GM20000 (cell line): ENCODE measurements at places on chromosomes 12 and 14.

DNA sequence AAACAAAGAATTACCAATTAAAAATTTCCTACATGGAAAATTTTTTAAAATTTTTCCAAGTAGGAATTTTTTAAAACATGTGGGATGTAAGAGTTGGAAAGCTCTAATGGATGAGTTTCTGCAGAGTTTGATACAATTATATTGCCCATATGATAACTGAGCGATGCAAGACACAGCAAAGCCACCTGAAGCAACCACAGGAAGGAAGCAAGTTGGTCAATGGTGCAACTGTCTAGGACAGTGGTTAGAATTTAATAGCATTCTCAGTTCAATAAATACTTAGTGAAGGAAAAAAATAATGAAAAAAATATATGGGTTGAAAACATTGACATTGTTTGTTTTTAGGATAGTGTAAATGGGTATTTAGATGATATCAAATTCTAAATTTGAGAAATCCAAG lies 178.6 kb upstream of the GARIN2 start:
- no peak for DNase-seq

DNA sequence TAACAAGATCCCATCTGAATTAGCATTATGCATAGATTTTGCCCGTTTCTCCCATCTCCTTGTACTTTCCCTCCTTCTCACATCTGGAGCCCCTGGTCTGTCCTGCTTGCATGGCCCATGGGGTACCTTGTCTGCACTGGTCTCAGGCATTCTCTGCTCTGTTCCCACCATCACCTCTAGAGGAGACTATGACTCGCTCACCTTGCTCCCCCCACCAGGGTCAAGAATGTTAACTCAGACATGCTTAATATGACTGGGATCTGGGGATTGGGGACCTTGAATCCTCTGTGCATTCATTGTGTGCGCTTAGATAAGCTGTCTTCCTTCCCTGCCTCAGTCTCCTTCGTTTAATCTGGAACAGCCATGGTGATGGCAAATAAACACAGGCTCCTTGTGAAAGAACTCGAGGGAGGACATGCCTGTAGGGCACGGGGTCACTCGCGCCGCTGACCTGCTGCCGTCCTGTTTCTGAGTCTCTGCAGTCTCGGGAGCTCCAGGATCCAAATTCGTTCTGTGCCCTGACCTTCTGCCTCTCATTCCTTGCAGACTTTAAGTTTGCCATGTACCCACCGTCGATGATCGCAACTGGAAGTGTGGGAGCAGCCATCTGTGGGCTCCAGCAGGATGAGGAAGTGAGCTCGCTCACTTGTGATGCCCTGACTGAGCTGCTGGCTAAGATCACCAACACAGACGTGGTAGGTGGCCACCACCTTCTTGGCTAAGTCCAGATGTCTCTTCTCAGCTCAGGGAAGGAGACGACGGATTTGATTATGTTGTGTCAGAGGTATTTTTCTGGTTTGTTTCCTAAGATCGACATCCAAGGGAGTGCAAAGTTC lies 15.0 kb downstream of the CCND2 start:
- no peak for DNase-seq

DNA sequence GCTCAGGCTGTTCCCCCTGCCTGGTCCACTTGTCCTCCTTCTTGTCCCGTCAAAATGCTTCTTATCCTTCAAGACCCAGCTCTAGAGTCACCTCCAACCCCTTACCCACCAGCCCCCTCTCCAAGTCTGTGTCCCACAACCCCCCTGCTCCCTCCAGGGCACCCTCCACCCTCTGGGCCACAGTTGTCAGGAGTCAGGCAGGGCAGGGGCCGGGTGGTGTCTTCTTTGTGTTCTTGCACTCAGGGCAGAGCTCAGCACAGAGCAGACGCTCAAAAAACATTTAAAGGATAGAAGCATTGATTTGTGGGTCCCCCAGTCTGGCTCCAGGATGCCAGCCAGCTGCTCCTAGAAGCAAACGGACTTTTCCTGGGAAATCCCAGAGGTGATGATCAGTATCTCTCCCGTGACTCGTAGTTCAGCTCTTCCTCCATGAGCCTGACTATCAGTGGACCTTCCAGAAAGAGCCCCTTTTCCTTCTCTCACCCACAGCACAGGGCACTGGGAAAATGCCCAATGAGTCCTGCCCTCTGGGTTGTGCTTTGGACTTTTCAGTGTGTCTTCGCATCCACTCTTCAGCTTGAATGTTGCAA lies 17.2 kb upstream of the BDKRB1 start:
- DNase-seq: no peak

DNA sequence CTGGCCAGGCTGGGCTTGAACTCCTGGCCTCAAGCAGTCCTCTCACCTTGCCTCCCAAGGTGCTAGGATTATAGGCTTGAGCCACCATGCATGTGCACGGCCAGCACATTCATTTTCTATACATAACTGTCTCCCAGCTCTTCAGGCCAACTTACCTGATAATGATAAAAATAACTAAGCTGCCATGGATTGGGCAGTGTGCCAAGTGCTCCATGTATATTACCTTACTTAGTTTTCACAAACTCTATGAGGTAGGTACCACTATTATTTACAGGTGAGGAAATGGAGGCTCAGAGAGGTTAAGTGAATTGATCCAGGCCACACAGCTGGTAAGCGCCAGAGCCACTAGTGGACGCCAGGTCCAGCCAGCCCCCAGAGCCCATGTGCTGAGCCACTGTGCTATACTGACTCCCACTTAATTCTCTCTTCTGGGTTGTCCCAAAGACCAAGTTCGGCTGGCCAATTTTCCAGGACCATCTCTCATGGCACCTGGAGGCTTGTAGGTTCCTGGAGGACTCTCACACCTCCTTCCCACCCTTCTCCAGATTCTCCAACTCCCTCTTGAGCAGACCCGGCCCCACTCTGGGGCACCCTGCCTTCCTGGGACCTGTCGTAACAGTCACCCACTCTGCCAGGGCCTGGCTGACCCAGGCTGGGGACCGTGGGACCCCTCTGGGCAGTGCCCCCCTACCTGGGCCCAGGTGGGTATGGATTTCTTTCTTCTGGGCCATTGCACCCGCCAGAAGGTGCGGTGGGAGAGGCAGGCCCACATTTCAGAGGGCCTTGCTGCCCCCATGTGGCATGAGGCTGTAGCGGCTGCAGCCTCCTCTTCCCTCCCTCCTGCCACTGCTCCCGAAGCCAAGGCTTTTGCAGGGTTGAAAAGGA lies 30.2 kb upstream of the CIPC start:
- DNase-seq: peak; percentile 58

- no peak for DNase-seq
These were observed 21.3 kb downstream of the POLE start for GRCh38 chr12:132665794-132666193.

DNA sequence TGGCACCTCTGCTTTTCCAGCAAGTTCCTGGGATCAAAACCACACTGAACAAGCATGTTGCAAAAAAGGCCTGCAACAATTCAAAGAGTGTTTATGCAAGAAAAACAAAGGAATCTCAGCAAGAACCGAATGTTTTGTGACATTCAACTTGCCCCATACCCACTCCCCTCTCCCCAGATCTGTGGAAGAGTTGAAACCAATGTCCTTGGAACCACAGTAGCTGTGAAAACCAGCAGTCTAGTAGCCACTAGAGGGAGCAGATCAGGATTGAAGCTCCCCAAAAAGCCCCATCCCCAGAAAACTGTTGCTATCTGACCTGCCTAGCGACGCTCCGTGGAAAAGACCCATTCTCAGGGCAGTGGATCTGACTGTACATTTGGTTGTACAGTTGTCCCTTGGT lies 27.1 kb downstream of the PRKAB1 start:
- no peak for DNase-seq

DNA sequence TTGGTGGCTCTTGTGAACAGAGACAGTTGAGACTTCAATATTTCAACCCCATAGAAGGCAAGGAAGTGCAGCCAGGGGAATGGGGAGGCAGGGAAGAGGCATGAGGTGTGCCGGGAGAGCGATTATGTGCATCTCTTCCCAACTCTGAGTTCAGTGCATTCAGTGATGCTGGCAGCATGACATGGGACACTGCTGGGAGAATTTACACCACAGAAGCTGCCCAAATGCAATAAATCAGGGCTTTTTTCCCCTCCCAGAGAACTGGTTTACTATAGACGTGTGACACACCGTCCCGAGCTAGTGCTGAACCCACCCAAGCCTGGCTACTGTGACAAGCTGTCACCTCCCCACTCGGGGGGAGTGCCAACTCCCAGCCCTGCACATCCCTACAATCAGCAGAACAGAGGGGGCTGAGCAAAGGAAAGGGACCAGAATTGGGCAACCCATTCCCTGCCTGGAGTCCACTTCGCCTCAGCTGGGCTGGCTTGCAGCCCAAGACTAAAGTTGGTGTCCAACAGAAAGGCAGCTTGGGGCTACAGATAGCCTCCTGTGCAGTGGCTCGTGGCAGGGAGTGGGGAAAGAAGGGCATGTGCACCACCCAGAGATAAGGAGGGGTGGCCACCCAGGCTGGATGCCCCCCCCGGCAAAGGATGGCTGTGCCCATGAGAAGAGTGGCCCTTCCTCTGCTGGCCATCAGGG lies 16.7 kb downstream of the AHSA1 start:
- no peak for DNase-seq

DNA sequence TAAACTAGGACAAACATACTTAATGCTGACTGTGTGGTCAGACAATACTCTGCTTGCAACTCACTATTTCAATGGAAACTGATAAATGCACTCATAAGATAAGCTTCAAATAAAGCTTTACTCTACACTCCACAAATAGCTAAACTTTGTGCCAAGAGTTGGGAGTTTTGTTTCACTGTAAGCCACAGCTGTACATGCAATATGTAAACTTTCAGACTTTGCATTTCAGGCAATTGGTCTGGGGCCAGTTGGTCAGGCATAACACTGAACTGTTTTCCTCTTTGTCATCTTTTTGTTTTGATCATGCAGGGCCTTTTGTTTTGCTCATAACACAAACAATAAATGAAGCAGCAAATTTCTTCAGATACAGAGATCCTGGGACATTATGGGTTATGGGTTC lies 426.2 kb downstream of the IPO8 start:
- no peak for DNase-seq

GRCh38 chr14:104245075-104245474 lies 106.7 kb downstream of the KIF26A start:
- DNase-seq: no peak

DNA sequence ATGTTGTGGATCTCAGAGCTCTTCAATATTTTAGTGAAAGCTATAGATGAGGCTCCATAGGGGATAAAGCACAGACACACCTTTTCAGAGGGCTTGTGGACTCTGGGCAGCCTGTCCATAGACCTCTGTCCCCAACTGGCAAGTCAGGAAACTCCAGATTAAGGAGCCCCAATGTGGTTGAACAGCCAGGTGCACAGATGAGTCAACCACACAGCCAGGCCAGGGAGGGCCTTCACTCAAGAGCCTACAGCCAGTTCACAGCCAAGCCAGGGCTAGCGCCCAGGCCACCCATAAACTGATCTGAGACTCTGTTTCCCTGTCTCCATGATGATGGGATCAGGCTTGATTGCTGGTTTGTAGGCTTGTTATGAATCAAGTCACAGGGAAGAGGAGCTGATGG lies 1.0 kb upstream of the BDKRB2 start:
- DNase-seq: no peak

GRCh38 chr12:50566066-50566465 lies 61.3 kb downstream of the DIP2B start:
- DNase-seq: no peak

GRCh38 chr12:132275110-132275531 lies 54.3 kb downstream of the GALNT9 start:
- no peak for DNase-seq

DNA sequence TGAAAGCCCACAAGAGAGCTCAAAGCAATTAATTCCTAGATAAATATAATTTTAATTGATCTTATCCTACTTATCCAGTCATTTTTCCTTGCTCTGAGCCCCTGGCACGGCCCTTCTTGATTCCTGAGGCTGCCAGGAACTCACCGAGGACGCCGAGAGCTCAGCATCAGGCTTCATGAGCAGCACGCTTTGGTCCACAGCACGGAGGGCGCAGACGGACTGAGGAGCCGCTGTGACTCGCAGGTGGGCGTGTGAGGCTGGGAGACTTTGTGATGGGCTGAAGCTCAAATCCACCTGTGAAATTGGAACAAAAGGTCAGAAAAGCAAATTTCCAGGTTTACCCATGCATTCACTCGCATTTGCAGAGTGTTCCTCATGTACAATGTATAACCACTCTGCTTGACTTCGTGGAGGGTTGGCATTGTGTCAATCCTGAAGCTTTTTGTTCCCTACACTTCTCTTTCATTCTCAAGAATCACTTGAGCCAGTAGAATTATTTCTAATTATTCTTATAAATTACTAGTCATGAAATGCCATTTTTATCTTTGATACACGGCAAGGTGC lies 17.2 kb downstream of the A2M start:
- no peak for DNase-seq

DNA sequence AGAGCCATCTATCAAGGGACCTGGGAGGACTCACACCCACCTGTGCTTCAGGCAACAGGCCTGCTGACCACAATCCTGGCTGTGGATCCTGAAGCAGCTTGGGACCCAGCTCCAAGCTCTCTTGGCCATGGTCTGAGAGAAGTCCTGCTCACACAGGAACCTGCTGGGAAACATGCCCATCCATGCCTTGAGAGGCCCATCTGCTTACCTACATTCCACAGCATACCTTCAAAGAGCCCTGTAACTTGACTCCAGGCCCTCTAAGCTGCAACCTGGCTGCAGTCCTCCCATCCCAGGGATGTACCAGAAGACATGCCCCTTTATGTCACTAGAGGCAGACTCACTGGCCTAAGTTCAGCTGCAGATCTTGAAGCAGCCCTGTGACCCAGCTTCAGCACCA lies 61.7 kb upstream of the AMIGO2 start:
- DNase-seq: no peak

GRCh38 chr12:53966385-53967133 lies 6.4 kb upstream of the HOXC11 start:
- no peak for DNase-seq

- no peak for DNase-seq
These were observed 11.0 kb upstream of the PLBD1 start for GRCh38 chr12:14578646-14579045.

DNA sequence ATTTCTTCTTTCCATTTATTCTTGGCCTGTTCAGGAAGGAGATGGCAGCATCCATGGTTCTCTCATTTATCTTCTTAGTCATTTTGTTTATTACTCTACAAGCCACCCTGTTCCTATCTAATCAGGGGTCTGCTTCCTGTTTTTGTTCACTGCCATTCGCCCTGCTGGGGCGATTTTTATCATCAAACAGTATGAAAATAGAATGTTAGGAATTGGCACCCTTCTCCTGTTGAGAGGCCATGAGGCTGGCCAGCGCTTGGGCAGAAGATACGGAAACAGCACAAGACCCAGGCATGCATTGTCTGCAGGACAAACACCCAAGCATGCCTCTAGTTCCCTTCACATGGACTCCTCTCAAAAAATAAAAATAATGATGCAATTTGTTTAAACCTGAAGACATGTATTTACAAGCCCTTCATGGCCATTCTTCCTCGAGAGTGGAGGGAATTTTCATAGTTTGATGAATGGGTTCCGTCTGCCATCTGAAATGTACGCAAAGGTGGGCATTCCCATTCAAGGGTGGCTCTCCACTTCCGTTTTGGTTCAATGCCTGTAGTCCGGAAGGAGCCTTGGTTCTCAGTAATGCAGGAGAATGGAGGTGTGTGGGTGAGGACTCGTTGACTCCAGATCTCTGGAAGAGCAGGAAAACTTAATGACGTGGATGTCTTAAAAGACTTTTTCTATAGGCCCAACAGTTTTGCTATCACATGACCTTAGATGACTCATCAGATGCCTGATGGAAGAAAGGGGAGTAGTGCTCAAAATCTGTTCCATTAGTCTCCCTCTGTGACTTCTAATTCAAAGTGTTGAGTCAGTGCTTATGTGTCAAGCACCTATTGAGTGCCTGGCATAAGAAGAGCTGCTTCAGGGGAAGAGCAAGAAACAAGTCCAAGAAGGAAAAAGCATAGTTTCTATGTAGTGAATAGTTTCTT lies 252.4 kb upstream of the TBX3 start:
- DNase-seq: no peak
